ENCODE measurements at places on chromosomes 6 and 20.
A peak's percentile ranks its signal among the peaks of the same experiment; 100 is the strongest.

GRCh38 chr6:158002249-158002950 is 20.7 kb downstream of the SYNJ2 start:
- peak; percentile 79 for DNase-seq

GRCh38 chr6:50025258-50025657 is 3.5 kb upstream of the DEFB110 start:
- no peak for DNase-seq

DNA sequence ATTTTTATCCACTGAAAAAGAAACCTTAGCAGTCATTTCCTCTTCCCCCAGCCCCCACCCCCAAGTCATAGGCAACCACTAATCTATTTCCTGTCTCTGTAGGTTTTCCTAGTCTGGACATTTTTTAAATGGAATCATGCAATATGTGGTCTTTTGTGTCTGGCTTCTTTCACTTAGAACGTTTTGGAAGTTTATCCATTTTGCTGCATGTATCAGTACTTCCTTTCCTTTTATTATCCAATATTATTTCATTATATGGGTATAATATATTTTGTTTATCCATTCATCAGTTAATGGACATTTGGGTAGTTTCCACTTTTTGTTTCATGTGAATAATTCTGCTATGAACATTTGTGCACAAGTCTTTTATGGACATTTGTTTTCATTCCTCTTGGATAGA is 99.3 kb upstream of the BMP5 start:
- no peak for DNase-seq

DNA sequence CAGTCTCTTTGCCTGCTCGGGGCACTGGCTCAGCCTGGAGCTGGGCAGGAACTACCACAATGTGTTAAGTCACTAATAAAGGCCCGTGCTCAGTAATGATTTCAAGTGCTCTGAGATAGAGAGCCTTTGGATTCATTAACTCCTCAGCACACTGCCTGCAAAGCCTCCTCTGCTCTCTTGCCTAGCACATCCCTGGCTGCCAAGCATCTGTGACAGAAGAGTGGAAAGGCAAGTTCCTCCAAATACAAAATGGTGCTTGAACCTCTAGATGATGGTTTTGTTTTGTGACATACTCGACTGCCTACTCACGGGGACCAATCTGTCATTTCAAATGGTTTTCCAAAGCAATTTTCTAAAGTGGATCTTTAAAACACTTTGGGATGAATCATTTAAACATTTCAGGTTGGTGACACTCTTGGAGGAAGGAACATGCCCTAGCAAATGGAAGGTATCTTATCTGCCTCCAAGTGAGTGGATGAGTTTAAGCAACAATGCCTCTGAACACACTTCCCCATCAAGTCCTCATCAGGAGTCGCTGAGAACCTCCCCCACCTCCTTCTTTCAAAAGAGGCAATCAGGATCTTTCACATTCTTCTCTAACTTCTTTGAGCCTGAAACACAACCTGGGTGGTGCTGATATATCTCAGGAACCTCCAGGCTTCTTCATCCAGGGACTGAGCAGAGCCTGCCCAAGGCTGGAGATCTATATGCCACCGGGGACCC is 35.8 kb downstream of the METTL24 start:
- no peak for DNase-seq

DNA sequence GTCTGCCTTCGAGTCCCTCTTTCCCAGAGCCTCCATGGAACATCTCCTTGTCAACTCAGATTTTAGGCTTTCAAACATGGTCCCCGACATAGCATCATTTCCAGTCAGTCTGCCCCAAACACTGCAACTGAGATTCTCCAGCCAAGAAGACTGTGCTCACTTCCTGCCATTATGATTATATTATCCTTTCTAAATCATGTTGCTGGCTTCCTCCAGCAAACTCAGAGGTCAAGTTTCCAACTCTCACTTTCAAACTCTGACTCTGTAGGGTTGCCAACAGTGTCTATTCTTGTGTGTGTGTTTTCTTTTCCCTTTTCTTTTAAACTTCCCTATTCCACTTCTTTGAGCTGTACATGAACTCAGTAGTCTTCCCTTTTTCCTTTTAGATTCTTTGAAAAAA is 61.2 kb upstream of the TRAF3IP2 start:
- DNase-seq: no peak

DNA sequence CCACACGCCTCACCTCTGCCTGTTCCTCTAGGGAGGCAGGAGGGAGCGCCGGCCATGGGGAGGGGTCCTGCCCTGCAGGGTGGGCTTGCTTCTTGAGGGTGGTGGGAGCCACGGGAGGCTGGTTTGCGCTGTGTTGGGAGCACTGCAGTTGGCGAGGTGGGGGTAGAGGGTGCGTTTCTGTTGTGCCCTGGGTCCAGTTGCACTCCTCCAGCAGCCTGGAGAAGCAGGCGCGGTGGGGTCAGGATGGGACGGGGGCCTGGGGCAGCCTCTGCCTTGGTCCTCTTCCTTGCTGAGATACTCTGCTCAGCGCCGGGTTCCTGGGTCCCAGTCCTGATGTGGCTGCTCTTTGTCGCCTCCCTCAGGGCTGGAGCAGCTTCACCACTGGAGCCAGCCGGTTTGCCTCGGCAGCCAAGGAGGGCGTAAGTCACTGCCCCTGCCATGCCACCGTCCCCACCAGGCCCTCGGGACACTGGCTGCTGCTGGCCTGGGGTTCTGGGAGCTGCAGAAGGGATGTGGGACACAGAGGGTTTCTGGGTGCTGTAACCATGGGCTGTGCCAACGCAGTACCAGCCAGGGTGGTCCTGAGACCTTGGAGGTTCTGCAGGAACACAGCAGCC is 8.4 kb downstream of the ARFGAP1 start:
- peak; percentile 15 for DNase-seq

DNA sequence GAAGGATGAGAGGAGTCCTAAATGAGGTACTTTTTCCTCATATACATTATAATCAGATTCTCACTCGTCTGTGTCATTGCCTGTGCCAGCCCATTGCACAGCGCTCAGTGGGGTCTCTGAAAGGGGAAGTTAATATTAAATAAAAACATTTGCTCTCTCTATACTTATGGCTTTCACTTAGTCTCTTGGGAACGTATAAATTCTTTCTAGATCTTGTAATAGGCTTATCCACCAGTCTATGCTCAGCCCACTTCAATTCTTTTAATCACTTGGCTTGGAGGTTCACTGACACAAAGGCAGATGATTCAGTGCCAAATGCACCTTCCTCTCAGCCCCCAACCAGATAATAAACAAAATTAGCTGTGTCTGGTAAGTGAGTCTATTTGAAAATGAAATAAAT is 164.3 kb upstream of the OGFRL1 start:
- no peak for DNase-seq

DNA sequence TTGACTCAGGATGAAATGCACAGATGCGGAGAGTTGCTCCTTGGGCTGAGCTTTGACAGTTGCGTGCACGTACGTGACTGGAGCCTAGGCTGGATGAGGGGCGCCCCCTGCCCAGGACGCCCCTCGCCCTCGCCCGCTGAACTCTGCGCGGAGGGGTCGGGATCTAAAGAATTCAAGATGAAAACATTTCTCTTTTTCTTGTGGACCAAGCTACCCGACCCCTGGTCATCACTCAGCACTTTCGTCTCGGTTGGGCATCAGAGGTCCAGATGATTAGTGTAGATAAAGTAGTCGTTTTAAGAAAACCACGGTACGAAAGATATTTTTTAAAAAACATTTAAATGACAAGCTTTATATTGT is 700 bp downstream of the DTD1 start:
- DNase-seq: no peak

DNA sequence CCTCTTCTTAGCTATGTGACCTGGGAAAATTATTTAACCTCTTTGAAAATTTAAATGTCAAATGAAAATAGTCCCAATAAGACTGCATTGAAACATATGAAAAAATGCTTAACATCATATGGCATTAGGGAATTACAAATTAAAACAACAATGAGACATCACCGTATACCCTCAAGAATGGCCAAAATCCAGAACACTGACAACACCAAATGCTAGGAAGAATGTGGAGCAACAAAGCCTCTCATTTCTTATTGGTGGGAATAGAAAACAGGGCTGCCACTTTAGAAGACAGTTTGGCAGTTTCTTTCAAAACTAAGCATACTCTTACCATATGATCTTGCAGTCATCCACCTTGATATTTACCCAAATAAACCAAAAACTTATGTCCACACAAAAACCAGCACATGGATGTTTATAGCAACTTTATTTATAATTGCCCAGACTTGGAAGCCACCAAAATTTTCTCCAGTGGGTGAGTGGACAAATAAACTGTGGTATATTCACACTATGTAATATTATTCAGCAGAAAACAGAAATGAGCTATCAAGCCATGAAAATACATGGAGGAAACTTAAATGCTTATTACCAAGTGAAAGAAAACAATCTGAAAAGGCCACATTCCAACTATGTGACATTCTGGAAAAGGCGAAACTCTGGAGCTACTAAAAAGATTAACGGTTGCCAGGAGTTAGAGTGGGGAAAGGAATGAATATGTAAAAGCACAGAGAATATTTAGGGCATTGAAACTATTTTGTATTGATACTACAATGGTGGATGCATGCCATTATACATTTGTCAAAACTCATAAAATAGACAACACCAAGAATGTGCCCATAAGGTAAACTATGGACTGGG is 459.9 kb downstream of the GRIK2 start:
- no peak for DNase-seq

GRCh38 chr6:145743332-145743731 is 8.0 kb upstream of the EPM2A start:
- no peak for DNase-seq

- peak; percentile 48 for DNase-seq
Observed at GRCh38 chr20:20079102-20079784, 26.9 kb downstream of the CFAP61 start.

GRCh38 chr20:19205981-19206396 is 6.5 kb upstream of the SLC24A3 start:
- peak; percentile 74 for DNase-seq

DNA sequence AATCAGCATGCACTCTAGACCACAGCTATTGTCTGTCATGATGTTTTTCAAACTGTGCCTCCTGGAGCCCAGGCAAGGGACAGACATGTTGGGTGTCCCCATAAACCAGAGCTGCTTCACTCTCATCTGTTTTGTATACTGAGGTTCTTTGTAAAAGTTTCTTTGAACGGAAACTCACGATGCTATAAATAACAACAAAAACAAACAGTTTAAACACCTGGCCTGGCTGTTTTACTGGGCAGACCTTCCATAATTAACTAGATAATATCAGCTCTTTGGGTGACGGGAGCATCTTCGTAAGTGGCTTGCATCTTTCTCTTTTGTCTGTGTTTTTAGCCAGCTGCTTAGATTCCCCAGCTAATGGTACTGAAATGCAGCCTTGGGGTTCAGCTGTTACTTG is 190.3 kb downstream of the ZDHHC14 start:
- no peak for DNase-seq

DNA sequence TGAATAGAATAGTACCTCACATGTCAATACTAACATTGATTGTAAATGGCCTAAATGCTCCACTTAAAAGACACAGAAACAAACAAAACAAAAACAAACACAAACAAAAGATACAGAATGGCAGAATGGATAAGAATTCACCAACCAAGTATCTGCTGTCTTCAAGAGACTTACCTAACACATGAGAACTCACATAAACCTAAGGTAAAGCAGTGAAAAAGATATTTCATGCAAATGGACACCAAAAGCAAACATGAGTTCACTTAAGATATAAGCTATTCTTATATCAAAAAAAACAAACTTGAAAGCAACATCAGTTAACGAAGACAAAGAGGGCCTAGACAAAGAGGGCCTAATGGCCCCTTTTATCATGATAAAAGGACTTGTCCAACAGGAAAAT is 47.3 kb upstream of the ZNF133 start:
- DNase-seq: no peak

GRCh38 chr6:100116411-100117194 is 122.6 kb upstream of the MCHR2 start:
- DNase-seq: peak; percentile 79

DNA sequence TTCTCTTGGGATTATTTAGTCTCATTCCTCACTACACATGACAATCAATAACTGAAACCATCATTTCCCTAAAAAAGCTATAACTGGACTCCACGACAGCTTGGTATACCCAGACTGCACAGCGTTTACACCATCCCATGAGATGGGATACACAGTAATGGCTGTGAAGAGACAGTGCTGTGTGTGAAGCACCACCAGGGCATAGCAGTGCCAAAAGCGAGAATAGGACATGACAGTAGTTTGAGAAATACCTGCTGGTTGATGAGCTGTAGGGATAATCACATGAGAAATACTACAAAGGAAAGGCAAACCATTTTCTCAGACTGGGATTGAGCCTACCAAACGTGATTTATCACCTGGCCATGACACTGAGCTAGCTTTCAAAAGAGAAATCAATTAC is 22.4 kb upstream of the LYRM2 start:
- no peak for DNase-seq

DNA sequence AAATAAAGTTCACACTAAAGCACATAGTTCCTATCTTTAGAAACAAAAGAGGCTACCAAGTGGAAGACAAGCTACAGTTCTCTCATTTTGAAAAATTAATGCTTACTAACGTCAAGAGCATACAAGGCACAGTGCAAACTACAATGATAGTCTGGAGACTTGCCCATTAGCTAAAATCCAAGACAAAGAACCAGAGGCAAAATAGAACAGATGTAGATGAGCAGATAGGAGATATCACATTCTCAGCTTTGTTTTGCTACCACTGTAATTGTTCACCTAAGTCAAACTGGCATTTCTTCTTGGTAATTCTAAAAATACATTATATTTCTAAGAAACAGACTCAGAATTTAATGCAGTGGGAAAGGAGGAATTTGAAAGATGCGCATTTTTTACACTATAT is 5.2 kb downstream of the TMEM30A start:
- no peak for DNase-seq

- peak; percentile 55 for DNase-seq
Observed at GRCh38 chr20:59030911-59031563, 1.1 kb downstream of the ATP5F1E start.

GRCh38 chr6:116012951-116013350 is 47.7 kb downstream of the FRK start:
- peak; percentile 48 for DNase-seq

DNA sequence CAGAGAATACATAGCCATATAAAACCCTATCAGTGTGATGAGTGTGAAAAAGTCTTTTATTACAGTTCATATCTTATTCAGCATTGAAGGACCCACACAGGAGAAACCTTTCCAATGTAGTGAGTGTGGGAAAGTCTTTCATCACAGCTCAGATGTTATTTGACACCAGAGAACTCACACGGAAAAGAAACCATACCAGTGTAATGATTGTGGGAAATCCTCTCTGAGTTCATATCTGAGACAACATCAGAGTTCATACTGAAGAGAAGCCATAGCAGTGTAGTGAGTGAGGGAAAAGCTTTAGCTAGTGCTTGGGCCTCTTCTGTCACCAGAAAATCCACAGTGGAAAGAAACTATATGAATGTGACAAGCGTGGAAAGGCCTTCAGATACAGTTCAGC is 8.6 kb upstream of the ZSCAN16 start:
- DNase-seq: no peak

- peak; percentile 81 for DNase-seq
Observed at GRCh38 chr6:155126727-155127439, 131.8 kb downstream of the TIAM2 start.

- no peak for DNase-seq
Observed at GRCh38 chr6:159620947-159621346, 72.1 kb downstream of the SOD2 start.

Data from PC-3 (cell line).